ENCODE measurements at places on chromosomes 2 and 18.
A peak's percentile ranks its signal among the peaks of the same experiment; 100 is the strongest.

GRCh38 chr2:226643946-226644282 lies 155.7 kb downstream of the IRS1 start:
- no peak for DNase-seq

GRCh38 chr2:23556929-23557328 lies 171.9 kb downstream of the KLHL29 start:
- DNase-seq: no peak

GRCh38 chr2:33104726-33105125 lies 158.0 kb downstream of the LTBP1 start:
- DNase-seq: no peak

DNA sequence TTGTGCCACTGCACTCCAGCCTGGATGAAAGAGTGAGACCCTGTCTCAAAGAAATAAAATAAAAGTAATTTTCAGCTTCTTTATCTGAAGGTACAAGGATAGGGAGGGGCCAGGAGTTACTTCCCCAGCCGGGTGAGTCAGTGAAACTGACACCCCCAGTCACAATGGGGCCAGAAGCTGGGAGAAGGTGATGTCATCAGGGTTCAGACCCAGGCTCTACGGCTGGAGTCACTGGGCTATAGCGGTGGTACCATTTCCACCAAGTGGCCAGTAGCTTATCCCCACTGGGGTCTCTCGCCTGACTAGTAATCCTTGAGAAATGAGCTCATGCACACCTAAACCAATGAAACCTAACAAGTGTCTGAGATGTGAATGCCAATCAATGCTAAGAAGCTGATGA lies 107.9 kb downstream of the ALPK2 start:
- DNase-seq: no peak

DNA sequence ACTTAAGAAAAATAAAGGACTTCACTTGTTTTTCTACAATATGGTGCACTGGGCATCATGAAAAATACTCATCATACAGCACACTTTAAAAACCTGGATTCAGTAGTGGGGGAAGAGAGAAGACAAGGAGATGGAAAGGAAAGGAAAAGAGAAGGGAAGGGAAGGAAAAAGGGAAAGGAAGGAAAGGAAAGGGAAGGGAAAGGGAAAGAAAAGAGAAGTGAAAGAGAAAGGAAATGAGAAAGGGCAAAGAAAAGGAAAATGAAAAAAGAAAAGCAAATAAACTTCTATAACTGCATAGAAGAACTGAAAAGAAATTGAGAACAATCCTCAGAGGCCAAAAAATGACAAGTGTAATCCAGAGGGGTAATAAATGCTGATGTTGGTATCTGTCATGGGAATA lies 388.1 kb upstream of the PKDCC start:
- no peak for DNase-seq

GRCh38 chr18:73220663-73221062 lies 352.9 kb upstream of the NETO1 start:
- no peak for DNase-seq

GRCh38 chr18:79404567-79404910 lies 8.8 kb downstream of the NFATC1 start:
- peak; percentile 57 for DNase-seq

DNA sequence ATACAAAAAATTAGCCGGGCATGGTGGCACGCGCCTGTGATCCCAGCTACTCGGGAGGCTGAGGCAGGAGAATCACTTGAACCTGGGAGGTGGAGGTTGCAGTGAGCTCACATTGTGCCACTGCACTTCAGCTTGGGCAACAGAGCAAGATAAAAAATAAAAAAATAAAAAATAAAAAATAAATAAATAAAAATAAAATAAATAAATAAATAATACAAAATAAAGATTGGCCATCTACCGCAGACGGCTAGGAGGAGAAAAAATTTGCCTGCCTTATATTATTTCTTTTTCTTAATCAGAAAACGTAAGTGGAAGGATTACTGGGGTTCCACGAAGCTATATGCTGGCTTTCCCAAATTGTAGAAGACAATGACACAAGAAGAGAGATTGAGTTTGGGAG lies 229.7 kb downstream of the EPHA4 start:
- DNase-seq: no peak

GRCh38 chr2:241821460-241822263 lies 12.7 kb downstream of the NEU4 start:
- DNase-seq: peak; percentile 16

GRCh38 chr2:62215306-62216064 lies 19.6 kb downstream of the B3GNT2 start:
- no peak for DNase-seq

GRCh38 chr2:15841776-15842560 lies 98.4 kb upstream of the MYCN start:
- no peak for DNase-seq

GRCh38 chr2:160200921-160201320 lies 849 bp upstream of the ITGB6 start:
- no peak for DNase-seq

DNA sequence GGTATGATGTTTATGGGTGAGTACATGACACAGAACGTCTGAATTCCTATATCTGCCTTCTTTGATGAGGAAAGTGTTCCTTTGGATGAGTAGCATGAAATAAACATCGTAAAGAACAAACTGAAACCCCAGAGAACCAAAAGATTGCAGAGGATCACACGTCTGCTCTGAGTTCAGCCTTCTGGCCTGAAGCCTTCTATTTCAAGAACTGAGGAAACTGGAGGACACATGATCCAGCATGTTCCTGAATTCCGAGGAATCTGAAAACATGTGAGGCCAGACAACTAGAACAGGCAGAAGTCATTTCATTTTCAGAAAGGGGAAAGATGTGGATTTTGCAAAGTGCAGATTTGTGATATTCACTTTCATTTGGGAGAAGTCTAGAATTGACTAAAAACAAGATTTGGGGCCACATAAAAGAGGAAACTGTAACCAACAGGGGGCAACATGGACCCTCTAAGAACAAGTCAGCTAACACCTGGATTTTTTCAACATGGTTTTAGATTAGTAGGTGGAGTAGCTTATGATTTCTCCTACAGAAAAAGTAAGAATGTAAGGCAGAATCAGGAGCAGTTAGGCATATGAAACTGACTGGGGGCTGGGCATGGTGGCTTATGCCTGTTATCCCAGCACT lies 8.3 kb downstream of the SULT6B1 start:
- no peak for DNase-seq

GRCh38 chr2:144603334-144603733 lies 83.4 kb upstream of the ZEB2 start:
- DNase-seq: no peak

DNA sequence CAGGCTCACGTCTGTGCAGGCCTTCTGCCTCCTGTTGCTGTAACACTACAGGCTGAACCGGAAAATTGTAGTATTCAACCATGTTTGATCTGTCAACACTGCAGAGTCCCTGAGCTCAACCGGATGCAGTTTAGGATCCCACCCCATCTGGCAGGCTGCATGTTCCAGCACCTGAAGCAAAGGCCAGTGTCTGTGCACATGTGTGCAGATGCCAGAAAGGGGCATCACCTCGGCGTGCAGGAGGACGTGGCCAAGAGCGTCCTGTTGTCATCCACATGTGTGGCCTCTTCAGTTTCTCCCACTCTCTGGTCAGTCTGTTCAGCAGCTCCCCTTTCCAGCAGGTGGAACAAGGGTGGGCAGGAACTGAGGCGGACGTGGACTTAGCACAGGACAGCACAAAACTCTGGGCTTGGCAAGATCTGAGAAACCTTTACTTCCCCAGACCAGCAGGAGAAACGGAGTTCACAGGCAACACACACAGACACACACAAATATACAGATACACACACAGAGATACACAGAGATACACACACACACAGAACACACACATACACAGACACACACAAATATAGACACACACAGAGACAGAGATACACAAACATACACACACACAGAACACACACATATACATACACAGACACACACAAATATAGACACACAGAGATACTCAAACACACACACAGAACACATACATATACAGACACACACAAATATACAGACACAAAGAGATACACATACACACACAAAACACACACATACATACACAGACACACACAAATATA lies 111.3 kb downstream of the NDUFA10 start:
- DNase-seq: no peak

GRCh38 chr2:101873543-101873942 lies 118.2 kb upstream of the IL1R2 start:
- DNase-seq: no peak

GRCh38 chr2:196711625-196712024 lies 72.1 kb downstream of the CCDC150 start:
- DNase-seq: no peak

GRCh38 chr2:234747032-234747431 lies 204.8 kb upstream of the SH3BP4 start:
- no peak for DNase-seq

Data from activated T-cell treated with anti-CD3 and anti-CD28 coated beads, Interleukin-2, amount 50 U/mL, for 1 hour (primary cell).